OCI-M1 (cell line): ENCODE measurements at places on chromosomes 3 and 15.

DNA sequence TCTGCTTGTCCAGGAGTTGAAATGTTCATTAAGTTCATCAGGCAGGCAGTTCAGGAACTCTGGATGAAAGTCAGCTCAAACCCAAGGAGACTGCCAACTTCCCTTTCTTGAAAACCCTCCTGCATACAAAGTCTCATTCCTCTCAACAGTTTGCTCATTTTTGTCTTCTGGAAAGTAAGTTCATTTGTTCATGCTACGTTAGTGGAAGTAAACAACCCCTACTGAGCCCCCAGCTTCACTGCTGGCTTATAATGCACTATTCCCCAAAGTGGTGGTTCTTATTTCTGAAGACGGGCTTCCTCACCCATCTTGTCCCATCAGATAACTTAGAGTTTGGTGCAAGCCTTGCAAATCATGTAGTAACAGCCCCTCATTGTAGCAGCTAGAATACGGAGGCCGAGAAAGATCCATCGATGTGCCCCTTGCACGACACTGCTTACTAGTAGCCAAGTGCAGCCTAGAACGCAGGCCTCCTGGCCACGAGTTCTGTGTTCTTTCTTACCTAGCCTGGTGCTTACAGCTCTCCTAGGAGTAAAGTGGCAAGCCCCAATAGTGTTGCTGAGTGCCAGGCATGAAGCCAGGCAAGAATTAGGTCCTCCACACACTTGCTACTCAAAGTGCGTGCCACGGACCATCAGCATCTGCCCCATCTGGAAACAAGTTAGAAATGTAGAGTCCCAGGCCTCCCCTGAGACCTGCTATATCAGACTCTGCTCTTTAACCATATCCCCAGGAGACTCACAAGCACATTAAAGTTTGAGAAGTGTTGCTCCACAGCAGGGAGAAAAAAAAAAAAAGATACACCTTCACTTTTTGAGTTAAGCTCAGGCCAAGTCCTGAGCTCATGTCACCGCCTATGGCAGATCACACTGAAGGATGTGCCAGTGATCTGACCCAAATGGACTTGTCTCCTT, 82.5 kb downstream of the RFTN1 start:
- DNase-seq = no peak

DNA sequence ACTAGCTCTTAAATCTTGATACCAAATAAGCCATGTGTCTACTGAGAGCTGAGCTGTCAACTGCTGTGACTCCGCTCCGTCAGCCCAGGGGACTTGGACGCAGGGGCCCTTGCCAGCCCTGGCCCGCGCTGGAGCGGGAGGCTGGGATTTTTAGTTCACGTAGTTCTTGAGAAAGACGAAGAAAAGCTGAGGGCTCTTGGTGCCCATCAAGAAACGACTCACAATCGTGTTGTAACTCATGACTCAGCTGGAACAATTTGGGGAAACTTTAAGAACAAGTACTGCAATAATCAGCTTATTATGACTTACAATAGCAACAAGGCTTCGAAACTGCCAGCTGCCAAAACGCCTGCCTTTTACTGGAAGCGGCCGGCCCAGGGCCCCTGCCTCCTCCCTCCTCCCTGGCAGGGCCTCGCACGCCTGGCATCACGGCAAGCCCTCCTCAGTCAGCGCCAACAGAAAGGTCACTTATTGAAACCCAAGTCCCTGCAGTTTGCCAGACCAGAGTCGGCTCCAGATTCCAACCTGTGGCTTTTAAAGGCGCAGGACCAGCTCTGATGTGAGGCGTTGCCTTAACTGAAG, 60.3 kb downstream of the RGMA start:
- DNase-seq = peak; percentile 33

- DNase-seq = no peak
These were observed 232.0 kb upstream of the STT3B start for GRCh38 chr3:31300456-31301443.

GRCh38 chr3:13201851-13202250, 128.6 kb upstream of the IQSEC1 start:
- DNase-seq = no peak
